Effector memory CD4-positive, alpha-beta T cell (primary cell): ENCODE measurements at places on chromosomes 7 and 10.

- DNase-seq, result no peak
- no peak overlapping the region for H3K27ac ChIP-seq
- no peaks in the 10 kb centered on the region for H3K27me3 ChIP-seq
- no peaks in the 10 kb centered on the region for H3K36me3 ChIP-seq
These were observed 256.9 kb downstream of the STK31 start for GRCh38 chr7:23966941-23967340.

- no peaks in the 10 kb centered on the region for H3K27me3 ChIP-seq
- H3K4me3 ChIP-seq, result no peak overlapping the region
- H3K4me1 ChIP-seq, result peaks cover 4% of the 10 kb centered on the region
These were observed 736.6 kb downstream of the AUTS2 start for GRCh38 chr7:70334871-70335270.

GRCh38 chr10:126064512-126064911 lies 168.1 kb downstream of the FANK1 start:
- no peaks in the 10 kb centered on the region for H3K36me3 ChIP-seq
- H3K27ac ChIP-seq, result no peak overlapping the region
- H3K27me3 ChIP-seq, result no peaks in the 10 kb centered on the region
- no peak overlapping the region for H3K4me3 ChIP-seq

DNA sequence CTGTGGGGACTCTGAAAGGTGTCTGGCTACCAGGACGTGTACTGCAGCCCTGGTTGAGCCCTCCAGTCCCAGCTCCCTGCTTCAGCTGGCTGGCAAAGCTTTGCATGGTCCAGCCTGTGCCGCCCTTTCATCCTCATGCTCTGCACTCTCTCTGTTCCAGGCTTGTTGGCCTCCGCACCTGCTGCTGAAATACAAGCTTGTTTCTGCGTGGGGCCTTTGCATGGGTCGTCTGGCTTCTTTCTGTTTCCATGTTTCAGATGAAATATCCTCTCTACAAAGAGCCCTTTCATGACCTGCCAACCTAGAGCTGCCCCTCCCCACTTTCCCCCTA lies 45.9 kb downstream of the TSPAN15 start:
- H3K36me3 ChIP-seq, result no peaks in the 10 kb centered on the region
- no peak overlapping the region for H3K4me3 ChIP-seq
- H3K27me3 ChIP-seq, result no peaks in the 10 kb centered on the region
- H3K4me1 ChIP-seq, result peaks cover 14% of the 10 kb centered on the region
- DNase-seq, result no peak
- no peak overlapping the region for H3K27ac ChIP-seq

DNA sequence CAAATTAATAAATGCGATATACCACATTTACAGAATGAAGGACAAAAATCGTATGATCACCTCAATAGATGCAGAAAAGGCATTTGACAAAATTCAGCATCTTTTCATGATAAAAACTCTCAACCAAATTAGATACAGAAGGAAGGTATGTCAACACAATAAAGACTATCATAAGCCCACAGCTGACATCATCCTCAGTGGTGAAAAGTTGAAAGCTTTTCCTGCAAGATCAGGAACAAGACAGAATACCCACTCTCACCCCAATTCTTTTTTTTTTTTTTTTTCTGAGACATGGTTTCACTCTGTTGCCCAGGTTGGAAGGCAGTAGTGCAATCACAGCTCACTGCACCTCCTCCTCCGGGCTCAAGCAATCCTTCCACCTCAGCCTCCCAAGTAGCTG lies 67.2 kb downstream of the TPST1 start:
- H3K4me1 ChIP-seq, result no peaks in the 10 kb centered on the region
- H3K36me3 ChIP-seq, result no peaks in the 10 kb centered on the region
- no peak overlapping the region for H3K4me3 ChIP-seq
- no peak for DNase-seq
- H3K27me3 ChIP-seq, result no peaks in the 10 kb centered on the region

GRCh38 chr7:82972135-82972534 lies 190.5 kb downstream of the PCLO start:
- DNase-seq, result no peak
- H3K27me3 ChIP-seq, result no peaks in the 10 kb centered on the region
- no peaks in the 10 kb centered on the region for H3K36me3 ChIP-seq
- no peak overlapping the region for H3K4me3 ChIP-seq

GRCh38 chr10:14683256-14683655 lies 91.4 kb downstream of the FAM107B start:
- no peak for DNase-seq
- no peak overlapping the region for H3K4me3 ChIP-seq
- no peak overlapping the region for H3K27ac ChIP-seq
- H3K4me1 ChIP-seq, result no peaks in the 10 kb centered on the region
- H3K36me3 ChIP-seq, result no peaks in the 10 kb centered on the region

DNA sequence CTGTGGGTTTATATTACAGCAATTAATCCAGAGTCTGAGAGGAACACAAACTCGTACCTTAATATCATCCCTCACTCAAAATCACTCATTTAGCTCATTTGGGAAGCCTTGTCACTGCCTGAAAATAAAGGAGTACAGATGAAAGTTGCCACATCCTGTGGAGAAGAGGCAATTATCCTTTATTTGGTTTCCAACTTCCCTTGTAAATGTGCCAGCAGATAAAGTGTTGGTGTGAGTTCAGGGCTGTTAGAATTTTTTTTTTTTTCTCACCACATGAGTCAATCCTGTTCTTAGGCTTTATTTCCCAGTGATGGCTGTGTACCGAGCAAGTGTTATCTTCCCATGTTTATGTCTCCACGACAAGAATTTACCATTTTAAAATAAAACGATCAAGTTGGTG lies 99.0 kb upstream of the SMIM30 start:
- H3K4me3 ChIP-seq, result no peak overlapping the region
- DNase-seq, result no peak
- H3K4me1 ChIP-seq, result no peaks in the 10 kb centered on the region
- no peak overlapping the region for H3K27ac ChIP-seq

- no peaks in the 10 kb centered on the region for H3K36me3 ChIP-seq
- no peaks in the 10 kb centered on the region for H3K4me1 ChIP-seq
- H3K27me3 ChIP-seq, result no peaks in the 10 kb centered on the region
- DNase-seq, result no peak
- no peak overlapping the region for H3K27ac ChIP-seq
These were observed 22.4 kb upstream of the ZNF488 start for GRCh38 chr10:47406548-47406869.

- H3K27me3 ChIP-seq, result no peaks in the 10 kb centered on the region
- no peak overlapping the region for H3K4me3 ChIP-seq
- no peak for DNase-seq
- H3K4me1 ChIP-seq, result no peaks in the 10 kb centered on the region
- H3K36me3 ChIP-seq, result no peaks in the 10 kb centered on the region
These were observed 234.6 kb downstream of the MAD1L1 start for GRCh38 chr7:1998146-1998545.

- no peaks in the 10 kb centered on the region for H3K4me1 ChIP-seq
- DNase-seq, result no peak
- no peak overlapping the region for H3K4me3 ChIP-seq
These were observed 501.9 kb upstream of the SEMA3D start for GRCh38 chr7:85688712-85689111.

DNA sequence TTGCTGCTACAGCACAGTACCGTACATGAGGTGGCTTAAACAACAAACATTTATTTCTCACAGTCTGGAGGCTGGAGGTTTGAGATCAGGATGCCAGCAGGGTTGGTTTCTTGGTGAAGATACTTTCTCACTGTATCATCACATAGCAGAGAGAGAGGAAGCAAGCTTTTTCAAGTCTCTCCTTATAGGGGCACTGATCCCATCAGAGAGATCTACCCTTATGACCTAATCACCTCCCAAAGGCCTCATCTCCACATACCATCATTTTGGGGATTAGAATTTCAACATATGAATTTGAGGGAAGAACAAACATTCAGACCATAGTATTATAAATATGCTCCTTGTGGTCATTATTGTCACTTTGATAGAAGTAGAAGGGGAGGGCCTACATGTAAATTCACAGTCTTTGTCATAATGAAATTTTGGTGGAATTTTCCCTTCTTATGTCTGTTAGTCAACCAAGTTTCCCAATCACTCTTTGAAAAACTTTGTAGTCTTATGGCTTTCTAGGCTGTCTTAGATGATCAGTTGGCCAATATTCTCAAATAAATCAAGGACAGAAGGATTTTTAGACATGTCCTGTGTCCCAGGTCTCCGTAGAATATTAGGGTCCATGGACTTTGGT lies 606.2 kb downstream of the LRMDA start:
- H3K27ac ChIP-seq, result no peak overlapping the region
- no peak for DNase-seq
- H3K4me1 ChIP-seq, result no peaks in the 10 kb centered on the region
- no peak overlapping the region for H3K4me3 ChIP-seq

GRCh38 chr10:25707572-25707971 lies 226.5 kb upstream of the MYO3A start:
- no peak overlapping the region for H3K27ac ChIP-seq
- no peak overlapping the region for H3K4me3 ChIP-seq
- DNase-seq, result no peak
- H3K4me1 ChIP-seq, result no peaks in the 10 kb centered on the region

- H3K27ac ChIP-seq, result no peak overlapping the region
- no peaks in the 10 kb centered on the region for H3K4me1 ChIP-seq
- no peaks in the 10 kb centered on the region for H3K36me3 ChIP-seq
- no peaks in the 10 kb centered on the region for H3K27me3 ChIP-seq
- no peak overlapping the region for H3K4me3 ChIP-seq
These were observed 53.6 kb upstream of the INSYN2A start for GRCh38 chr10:127250031-127250430.

DNA sequence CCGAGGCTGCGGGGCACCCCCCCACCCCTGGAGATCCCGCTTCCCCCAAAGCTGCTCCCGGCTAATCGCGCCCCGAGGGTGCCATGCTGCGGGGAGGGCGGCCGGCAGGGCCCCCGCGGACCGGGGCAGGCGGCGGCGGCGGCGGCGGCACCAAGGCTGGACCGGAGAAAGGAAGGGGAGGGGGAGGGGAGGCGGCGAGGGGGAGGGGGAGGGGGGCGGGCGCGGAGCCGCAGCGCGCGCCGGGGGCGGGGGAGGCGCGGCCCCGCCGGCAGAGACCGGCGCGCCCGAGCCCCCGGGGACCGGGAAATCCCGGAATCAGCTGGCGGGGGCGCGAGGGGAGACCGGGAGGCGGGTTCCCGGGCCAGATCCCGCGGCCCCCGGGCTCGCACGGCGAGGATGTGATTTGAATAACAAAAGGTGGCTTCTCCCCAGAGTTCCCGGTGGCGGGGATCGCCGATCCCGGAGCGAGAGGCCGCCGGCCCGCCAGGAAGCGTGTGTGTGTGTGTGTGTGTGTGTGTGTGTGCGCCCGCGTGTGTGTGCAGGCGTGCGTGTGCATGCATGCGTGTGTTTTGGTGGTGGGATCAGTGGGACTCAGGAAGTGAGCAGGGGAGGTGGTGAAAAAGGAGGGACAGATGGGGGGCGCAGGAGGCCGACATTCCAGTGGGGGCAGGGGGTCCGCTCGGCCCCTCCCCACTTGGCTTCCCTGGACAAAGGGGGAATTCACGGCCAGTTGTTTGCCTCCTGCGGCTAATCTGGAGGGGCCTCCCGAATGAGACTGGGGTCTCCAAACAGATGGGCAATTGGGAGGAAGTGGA lies 99.5 kb downstream of the HIP1 start:
- H3K4me1 ChIP-seq, result peaks cover 10% of the 10 kb centered on the region
- no peak for DNase-seq
- H3K27me3 ChIP-seq, result no peaks in the 10 kb centered on the region
- no peaks in the 10 kb centered on the region for H3K36me3 ChIP-seq

- no peaks in the 10 kb centered on the region for H3K27me3 ChIP-seq
- H3K4me1 ChIP-seq, result no peaks in the 10 kb centered on the region
- H3K27ac ChIP-seq, result no peak overlapping the region
- H3K4me3 ChIP-seq, result no peak overlapping the region
- H3K36me3 ChIP-seq, result peaks cover 9% of the 10 kb centered on the region
These were observed 50.1 kb downstream of the PLEKHA8 start for GRCh38 chr7:30078280-30078679.

GRCh38 chr7:117014673-117015133 lies 61.4 kb downstream of the ST7 start:
- no peak overlapping the region for H3K4me3 ChIP-seq
- DNase-seq, result no peak
- no peaks in the 10 kb centered on the region for H3K36me3 ChIP-seq
- H3K27ac ChIP-seq, result no peak overlapping the region
- H3K27me3 ChIP-seq, result no peaks in the 10 kb centered on the region

- H3K4me3 ChIP-seq, result no peak overlapping the region
- peaks cover 17% of the 10 kb centered on the region for H3K27me3 ChIP-seq
- DNase-seq, result no peak
- no peaks in the 10 kb centered on the region for H3K36me3 ChIP-seq
- peaks cover 7% of the 10 kb centered on the region for H3K4me1 ChIP-seq
- H3K27ac ChIP-seq, result no peak overlapping the region
These were observed 2.0 kb downstream of the GPR85 start for GRCh38 chr7:113084496-113085172.

- no peaks in the 10 kb centered on the region for H3K4me1 ChIP-seq
- H3K36me3 ChIP-seq, result no peaks in the 10 kb centered on the region
- no peak overlapping the region for H3K4me3 ChIP-seq
- no peak overlapping the region for H3K27ac ChIP-seq
- no peaks in the 10 kb centered on the region for H3K27me3 ChIP-seq
These were observed 141.2 kb downstream of the LHPP start for GRCh38 chr10:124602646-124603365.

GRCh38 chr10:101573885-101574753 lies 13.9 kb downstream of the POLL start:
- peaks cover 15% of the 10 kb centered on the region for H3K4me1 ChIP-seq
- H3K27me3 ChIP-seq, result peaks cover 8% of the 10 kb centered on the region
- H3K36me3 ChIP-seq, result peaks cover 12% of the 10 kb centered on the region
- no peak overlapping the region for H3K27ac ChIP-seq
- no peak for DNase-seq
- H3K4me3 ChIP-seq, result no peak overlapping the region

- no peaks in the 10 kb centered on the region for H3K36me3 ChIP-seq
- no peak for DNase-seq
- no peaks in the 10 kb centered on the region for H3K27me3 ChIP-seq
- H3K4me1 ChIP-seq, result no peaks in the 10 kb centered on the region
These were observed 179.3 kb downstream of the PFKFB3 start for GRCh38 chr10:6382081-6382480.

- no peaks in the 10 kb centered on the region for H3K4me1 ChIP-seq
- no peak overlapping the region for H3K27ac ChIP-seq
- H3K27me3 ChIP-seq, result no peaks in the 10 kb centered on the region
- DNase-seq, result no peak
These were observed 88.9 kb upstream of the NEBL start for GRCh38 chr10:20986049-20986448.

DNA sequence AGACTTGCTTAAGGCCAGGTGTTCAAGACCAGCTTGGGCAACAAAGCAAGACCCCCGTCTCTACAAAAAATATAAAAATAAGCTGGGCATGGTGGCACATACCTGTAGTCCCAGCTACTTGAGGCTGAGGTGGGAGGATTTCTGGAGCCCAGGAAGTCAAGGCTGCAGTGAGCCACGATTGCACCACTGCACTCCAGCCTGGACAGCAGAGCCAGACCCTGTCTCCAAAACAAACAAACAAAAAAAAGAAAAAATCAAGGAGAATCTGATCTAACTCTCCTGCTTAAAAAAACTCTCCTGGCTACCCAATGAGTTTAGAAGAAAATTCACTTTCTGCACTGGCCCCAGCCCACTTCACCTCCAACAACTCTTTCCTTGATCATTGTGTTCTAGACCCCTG lies 1.9 kb upstream of the KPNA7 start:
- no peaks in the 10 kb centered on the region for H3K4me1 ChIP-seq
- H3K36me3 ChIP-seq, result no peaks in the 10 kb centered on the region
- H3K4me3 ChIP-seq, result no peak overlapping the region
- H3K27ac ChIP-seq, result no peak overlapping the region

GRCh38 chr7:105990727-105991453 lies 27.8 kb downstream of the CDHR3 start:
- no peak overlapping the region for H3K4me3 ChIP-seq
- no peak overlapping the region for H3K27ac ChIP-seq
- H3K4me1 ChIP-seq, result no peaks in the 10 kb centered on the region
- no peak for DNase-seq
- H3K36me3 ChIP-seq, result no peaks in the 10 kb centered on the region
- H3K27me3 ChIP-seq, result no peaks in the 10 kb centered on the region

GRCh38 chr10:2627969-2628368 lies 439.4 kb upstream of the PFKP start:
- no peak overlapping the region for H3K27ac ChIP-seq
- no peak for DNase-seq
- no peaks in the 10 kb centered on the region for H3K4me1 ChIP-seq
- H3K4me3 ChIP-seq, result no peak overlapping the region
